ENCODE measurements at places on chromosomes 12 and 14.

GRCh38 chr12:71484272-71484905 is 44.8 kb downstream of the LGR5 start:
- DNase-seq = no peak

DNA sequence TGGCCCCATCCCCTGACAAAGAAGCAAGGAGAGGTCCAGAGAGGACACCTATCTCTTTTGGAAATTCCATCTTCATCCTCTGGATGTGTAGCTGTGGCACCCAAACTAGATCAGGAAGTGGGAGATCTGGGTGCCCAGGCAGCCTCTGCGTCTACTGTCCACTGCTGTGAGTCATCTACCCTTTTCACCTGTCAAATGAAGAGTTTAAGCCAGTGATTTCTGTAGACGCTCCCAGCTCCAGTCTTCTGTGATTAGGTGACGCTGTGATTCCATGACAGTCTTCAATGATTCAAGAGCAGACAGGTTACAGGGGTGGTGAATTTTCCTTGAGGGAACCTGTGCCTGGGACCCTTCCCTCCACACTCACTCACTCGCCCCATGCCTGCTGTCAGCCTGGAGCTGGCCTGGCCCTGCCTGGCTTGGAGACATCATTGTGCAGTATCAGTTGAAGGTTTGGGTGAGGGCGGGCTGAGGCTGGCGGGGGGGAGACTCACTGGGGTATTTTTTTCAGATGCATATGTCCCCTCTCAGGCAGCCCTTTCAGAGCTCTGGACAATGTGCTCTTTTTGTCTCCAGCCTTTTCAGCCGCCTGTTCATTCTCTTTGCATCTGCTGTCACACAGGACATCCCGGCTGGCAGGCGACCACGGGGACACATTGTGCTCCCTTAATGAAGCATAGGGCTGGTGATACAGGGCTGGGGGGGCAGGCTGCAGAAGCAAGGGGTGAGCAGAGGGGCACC is 56.8 kb upstream of the PARP11 start:
- DNase-seq = no peak

- no peak for DNase-seq
Observed at GRCh38 chr14:102116361-102117180, 23.1 kb upstream of the WDR20 start.

DNA sequence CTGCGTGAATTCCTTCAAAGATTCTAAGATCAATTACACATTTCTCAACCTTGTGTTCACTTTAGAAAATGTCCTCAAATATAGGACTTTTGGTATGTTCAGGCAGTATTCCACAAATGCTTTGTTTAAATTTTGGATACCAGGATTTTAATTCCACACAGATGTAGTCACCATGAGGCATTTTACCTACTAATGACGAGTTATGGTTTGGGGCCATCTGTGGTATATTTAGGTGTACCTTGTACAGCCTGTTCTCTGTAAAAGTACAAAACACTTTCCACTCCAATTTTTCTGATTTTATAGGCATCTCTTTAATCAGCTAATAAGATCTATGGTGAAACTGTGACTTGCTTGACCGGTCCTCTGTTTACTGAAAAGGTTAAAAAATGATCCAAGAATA is 275.7 kb upstream of the PRICKLE1 start:
- DNase-seq = no peak

GRCh38 chr12:57143454-57143853 is 4.0 kb downstream of the LRP1-AS start:
- DNase-seq = no peak

- no peak for DNase-seq
Observed at GRCh38 chr14:45065540-45065939, 18.4 kb upstream of the PRPF39 start.

GRCh38 chr14:88198446-88198845 is 124.6 kb downstream of the KCNK10 start:
- DNase-seq = no peak

GRCh38 chr12:52581481-52581880 is 7.8 kb upstream of the KRT74 start:
- DNase-seq = no peak

Measured in inflammatory macrophage treated with lipopolysaccharide for 1 hour (primary cell).